ENCODE measurements at places on chromosomes 3 and 15.

- DNase-seq, result no peak
Measured at GRCh38 chr3:57982561-57983243, 25.5 kb upstream of the FLNB start.

- no peak for DNase-seq
Measured at GRCh38 chr3:183044547-183045229, 54.6 kb downstream of the MCCC1 start.

DNA sequence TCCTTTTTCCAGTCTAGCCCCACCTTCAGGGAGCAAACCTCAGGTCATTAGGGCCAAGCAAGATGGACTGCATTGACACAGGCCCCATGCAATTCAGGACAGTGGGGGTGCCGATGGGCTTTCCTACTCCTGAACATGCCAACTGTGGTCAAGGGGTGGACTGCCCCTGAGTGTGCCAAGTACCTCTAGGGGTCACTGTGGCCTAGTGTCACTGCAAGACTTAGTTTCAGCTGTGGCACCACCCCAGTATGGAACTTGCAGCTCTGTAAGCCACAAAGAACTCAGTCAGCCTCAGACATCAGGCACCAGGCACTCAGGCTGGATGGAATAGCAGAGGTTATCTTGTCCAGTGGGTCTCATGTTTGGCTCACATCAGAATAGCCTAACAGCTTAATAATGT lies 32.3 kb downstream of the EXOG start:
- DNase-seq, result no peak

- no peak for DNase-seq
Measured at GRCh38 chr3:171646357-171647133, 163.7 kb downstream of the PLD1 start.

GRCh38 chr3:138479438-138479863 lies 45.0 kb downstream of the ESYT3 start:
- DNase-seq, result no peak

GRCh38 chr3:43674345-43675085 lies 16.2 kb upstream of the ABHD5 start:
- no peak for DNase-seq

- no peak for DNase-seq
Measured at GRCh38 chr3:169232863-169233262, 430.6 kb downstream of the MECOM start.

GRCh38 chr3:143445118-143445517 lies 325.5 kb downstream of the CHST2 start:
- DNase-seq, result no peak

DNA sequence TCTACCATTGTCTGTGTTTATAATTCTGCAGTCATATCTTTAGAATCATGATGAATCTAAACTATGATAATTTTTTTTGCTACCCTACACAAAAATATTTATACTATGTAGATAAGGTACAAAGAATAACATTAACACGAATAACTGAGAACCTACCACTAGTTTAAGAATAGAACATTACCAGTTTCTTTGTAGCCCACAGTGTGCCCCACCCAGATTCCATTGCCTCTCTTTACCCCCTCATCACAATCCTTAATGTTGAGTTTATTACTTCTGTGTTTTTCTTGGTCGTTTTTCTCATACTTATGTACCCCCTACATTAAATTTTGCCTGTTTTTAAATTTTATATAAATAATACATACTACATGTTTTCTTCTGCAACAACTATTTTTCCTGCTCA lies 140.5 kb downstream of the BBX start:
- DNase-seq, result no peak

DNA sequence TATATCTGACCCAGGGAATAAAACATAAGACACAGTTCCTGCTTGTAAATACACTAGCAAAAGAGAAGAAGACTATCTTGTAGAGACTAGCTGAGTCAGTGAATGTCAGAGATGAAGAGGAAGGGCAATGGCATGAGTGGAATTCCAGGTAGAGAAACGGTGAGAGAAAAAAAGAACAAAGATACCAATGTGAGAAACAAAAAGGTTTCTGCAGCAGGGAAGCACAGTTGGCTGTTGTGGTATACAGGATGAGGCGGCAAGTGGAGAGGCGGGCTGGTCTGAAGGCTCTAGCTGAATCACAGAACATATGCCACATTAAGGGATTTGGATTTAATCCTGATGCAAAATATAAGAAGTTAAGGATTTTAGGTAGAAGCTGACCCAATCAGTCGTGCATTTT lies 17.1 kb upstream of the TASOR start:
- DNase-seq, result no peak

GRCh38 chr3:13714251-13714916 lies 165.5 kb downstream of the FBLN2 start:
- DNase-seq, result no peak

- no peak for DNase-seq
Measured at GRCh38 chr3:61141697-61142096, 109.6 kb downstream of the FHIT start.

DNA sequence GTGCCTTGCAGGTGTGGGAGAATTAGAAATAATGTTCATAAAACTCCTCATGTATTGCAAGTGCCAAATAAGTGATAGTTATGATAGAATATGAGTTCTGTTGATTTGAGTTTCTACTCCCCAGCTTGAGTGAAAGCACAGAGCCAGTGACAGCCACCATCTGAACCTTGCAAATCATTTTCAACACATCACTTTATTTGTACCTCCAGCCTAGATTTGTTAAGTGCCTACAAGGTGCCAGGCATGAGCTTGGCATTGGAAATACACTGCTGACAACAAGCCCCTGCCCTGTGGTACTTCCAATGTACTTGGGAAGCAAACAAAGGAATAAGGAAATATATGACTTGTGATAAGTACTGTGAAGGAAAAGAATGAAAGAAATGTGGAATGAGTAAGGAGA lies 17.0 kb downstream of the FEZF2 start:
- DNase-seq, result no peak

- DNase-seq, result no peak
Measured at GRCh38 chr3:17951241-17951640, 208.8 kb upstream of the TBC1D5 start.

DNA sequence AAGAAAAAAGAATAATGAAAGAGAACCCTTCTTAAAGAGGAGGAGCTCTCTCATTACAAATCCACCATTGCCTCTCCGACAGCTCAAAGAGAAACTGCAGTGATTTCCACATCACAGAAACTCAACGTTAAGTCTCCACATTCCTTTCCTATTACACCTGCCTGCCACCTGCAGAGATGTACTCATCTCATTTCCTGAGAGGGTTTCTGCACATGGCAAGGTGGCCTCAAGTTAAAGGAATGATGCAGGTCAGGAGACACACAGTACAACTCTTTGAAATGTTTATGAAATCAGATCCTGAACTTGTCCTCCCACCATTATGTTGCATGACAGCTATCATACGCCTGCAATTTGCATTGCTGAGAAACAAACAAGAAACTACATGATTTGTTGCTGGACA lies 458.4 kb upstream of the ADAMTS9 start:
- no peak for DNase-seq

DNA sequence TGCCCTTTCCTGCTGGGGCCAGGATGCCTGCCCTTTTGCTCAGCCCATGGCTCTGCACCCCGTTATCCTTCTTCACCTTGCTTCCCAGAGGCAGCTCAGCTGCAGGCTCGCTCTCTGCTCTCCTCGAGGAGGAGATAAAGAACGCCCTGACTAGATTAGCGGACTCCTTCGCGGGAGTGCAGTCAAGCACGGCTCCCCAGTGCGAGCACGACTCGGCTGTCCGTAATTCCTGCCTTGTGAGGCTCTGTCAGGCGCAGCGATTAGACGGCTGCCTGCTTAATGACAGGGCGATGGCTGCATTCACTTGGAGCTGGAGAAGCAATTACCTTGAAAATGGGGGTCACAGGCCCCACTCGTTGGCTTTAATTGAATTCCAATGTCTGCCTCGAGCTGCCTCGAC lies 25.9 kb downstream of the TLE3 start:
- no peak for DNase-seq

GRCh38 chr15:79472446-79472845 lies 40.3 kb downstream of the MINAR1 start:
- no peak for DNase-seq

- no peak for DNase-seq
Measured at GRCh38 chr3:113269661-113270060, 58.3 kb downstream of the BOC start.
